ENCODE measurements at places on chromosomes 3 and 15.

DNA sequence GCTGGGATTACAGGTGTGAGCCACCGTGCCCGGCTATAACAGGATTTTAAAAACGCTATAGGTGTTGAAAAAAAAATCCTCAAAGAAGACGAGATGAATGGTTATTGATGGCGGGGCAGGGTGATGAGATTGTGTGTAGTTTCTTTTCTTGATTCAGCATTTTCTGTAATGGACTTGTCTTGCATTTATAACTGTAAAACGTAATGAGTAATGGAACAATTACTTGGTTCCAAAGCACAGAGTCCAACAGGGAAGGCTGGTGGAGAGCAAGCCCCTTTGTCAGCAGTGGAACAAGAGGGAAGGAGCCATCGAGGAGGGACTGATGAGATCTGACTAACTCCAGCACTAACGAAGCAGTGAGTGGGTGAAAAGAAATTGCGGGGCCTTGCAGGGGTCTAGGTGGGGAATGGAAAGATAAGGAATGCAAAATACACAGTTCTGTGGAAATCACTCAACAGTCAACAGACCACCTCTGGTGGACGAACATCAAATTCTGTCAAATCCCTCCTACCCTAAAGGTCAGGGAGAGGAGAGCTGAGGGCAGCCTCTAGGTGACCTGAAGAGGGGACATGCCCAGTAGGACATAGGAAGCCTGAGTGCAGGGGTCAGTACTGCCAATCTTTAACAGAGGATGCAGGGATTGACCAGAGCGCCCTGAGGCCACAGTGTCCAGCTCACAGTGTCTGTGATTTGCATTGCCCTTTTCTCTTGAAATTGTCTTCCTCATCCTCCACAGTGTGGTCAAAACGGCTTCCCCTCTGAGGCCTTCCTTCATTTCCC is 23.1 kb upstream of the CDCP1 start:
- DNase-seq: no peak

GRCh38 chr3:155807823-155808222 is 1.7 kb upstream of the C3orf33 start:
- DNase-seq: no peak

- no peak for DNase-seq
Observed at GRCh38 chr3:58055314-58055713, 47.1 kb downstream of the FLNB start.

DNA sequence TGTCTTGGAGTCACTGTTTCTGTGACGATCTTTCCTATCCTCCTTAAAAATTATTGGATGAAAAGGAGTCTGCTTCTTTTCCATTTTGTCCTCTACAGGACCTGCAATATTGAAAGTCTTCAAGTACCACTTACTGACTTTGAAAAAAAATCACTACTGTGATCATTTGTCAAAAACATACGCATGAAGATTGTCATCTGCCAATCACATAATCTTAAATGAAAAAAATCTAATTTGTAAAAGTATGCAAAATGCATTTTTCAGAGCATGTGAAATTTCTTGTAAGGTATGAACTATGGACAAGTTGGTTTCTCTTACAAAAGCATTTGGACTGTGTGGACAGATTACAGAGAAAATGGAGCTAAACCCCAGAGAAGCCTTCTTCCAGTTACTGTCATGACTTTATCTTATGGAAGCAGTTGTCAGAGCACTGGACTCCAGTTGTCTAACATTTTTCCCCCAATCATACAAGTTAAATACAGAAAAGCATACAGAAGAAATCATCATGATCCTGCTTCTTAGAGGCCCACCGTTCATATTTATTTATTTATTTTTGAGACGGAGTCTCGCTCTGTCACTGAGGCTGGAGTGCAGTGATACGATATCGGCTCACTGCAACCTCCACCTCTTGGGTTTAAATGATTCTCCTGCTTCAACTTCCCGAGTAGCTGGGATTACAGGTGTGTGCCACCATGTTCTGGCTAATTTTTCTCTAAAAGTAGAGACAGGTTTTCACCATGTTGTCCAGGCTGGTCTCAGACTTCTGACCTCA is 3.4 kb upstream of the PXK start:
- DNase-seq: no peak

- DNase-seq: no peak
Observed at GRCh38 chr3:132378846-132379245, 38.5 kb upstream of the DNAJC13 start.

- no peak for DNase-seq
Observed at GRCh38 chr3:131474115-131474514, 28.7 kb downstream of the MRPL3 start.

Measured in naive B cell (primary cell).